Vagina (tissue), 2 donors: ENCODE measurements at places on chromosomes 12 and 14.

DNA sequence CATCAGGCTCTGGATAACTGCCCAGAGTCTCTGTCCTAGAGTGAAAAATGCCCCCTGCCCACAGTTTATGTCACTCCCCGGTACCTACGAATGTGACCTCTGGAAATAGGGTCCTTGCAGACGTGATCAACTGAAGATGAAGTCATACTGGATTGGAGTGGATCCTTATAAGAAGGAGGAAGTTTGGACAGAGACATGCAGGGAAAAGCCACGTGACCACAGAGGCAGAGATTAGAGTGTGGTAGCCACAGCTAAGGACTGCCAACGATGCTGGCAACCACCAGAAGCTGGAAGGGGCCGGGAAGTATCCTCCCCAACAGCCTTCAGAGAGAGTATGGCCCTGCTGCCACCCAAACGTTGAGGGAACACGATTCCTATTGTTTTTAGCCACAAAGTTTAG is 101.2 kb upstream of the NCOR2 start:
- DNase-seq, result no peak

- DNase-seq, result no peak
These were observed 8.0 kb downstream of the GALNT4 start for GRCh38 chr12:89516633-89517032.

GRCh38 chr12:130924966-130925665 is 28.6 kb upstream of the ADGRD1 start:
- DNase-seq, result no peak

- DNase-seq, result no peak
These were observed 2.1 kb downstream of the KRT83 start for GRCh38 chr12:52319097-52319496.

DNA sequence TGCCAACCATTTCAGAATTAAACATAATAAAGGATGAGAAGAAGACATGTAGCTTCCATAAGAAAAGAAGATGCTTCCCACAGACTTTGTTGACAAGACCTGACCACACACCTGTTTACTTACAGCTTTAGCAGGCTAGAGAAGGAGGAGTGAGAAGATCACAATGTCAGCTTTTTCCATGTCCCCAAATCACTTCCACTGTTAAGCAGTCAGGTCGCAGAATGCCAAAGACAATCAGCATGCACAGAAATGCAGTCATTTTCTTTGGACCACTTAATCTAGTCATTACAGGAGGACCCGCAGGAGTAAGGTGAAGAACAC is 314.9 kb downstream of the SSPN start:
- DNase-seq, result no peak
